ENCODE measurements at places on chromosomes 1 and 21.
A peak's percentile ranks its signal among the peaks of the same experiment; 100 is the strongest.

- DNase-seq, result no peak
These were observed 11.6 kb upstream of the CD34 start for GRCh38 chr1:207922554-207922953.

GRCh38 chr1:157653494-157653873, 47.1 kb downstream of the FCRL3 start:
- DNase-seq, result no peak

DNA sequence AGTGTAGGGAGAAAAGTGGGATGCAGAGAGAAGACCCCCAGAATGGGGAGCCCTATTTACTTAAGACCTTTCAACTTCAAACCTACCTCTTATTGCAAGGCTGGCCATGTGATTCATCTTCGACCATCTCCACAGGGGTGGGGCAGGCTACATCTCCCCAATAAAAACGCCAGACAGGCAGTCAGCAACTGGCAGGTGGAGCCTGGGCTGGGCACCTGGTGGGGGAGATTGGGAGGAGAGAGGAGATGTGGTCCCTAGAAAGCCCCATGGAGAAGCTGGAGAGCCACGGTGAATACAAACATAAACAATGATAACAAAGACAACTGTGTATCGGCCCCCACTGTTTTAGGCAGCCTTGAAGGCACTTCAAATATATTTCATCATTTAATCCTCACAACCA, 336.7 kb upstream of the PROX1 start:
- no peak for DNase-seq

DNA sequence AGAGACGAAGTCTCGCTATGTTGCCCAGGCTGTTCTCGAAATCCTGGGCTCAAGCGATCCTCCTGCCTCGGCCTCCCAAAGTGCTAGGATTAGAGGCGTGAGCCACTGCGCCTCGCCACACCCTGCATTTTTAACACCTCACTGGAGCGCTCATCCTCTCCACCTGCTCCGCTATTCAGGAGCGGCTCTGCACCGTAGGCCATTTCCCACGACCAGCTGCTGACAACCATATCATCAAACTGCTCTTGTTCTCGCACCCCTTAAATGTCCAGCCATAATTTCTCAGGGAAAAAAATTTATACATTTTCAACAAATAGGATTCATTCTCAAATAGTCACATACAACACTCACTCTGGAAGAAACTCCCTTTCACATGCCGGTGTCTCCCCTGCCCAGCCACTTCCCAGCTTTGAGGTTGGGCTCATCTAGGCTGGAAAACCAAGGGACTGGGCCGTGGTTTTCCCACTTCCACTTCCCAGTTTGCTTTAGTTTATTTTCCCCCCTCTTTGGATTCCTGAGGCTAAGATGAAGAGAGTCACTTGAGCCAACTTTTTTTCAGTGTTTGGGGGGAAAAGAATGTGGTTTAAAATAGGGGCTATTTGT, 639 bp upstream of the IPO9 start:
- DNase-seq, result no peak

- no peak for DNase-seq
These were observed 96.5 kb downstream of the NEK7 start for GRCh38 chr1:198253259-198253658.

DNA sequence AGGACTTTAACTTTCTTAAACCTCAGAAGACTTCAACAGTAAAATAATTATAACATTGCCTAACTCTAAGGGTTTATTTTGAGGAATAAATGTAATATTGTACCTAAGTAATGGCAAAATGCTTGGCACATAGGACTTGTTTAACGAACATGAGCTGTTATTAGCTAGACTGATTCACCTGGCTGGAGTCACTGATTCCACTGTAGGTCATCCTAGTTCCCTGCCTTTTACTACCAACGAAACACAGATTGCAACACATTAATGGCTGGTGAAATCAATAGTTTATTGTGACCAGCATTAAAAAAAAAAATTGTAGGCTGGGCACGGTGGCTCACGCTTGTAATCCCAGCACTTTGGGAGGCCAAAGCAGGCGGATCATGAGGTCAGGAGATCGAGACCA, 45.5 kb upstream of the ATP5PO start:
- no peak for DNase-seq

GRCh38 chr1:29062157-29062942, 61.4 kb downstream of the TMEM200B start:
- no peak for DNase-seq

GRCh38 chr1:14255711-14256110, 342.8 kb upstream of the KAZN start:
- DNase-seq, result no peak

- DNase-seq, result no peak
These were observed 42.4 kb downstream of the DHCR24 start for GRCh38 chr1:54844564-54844963.

- no peak for DNase-seq
These were observed 123.9 kb upstream of the DPYD start for GRCh38 chr1:98044766-98045165.

DNA sequence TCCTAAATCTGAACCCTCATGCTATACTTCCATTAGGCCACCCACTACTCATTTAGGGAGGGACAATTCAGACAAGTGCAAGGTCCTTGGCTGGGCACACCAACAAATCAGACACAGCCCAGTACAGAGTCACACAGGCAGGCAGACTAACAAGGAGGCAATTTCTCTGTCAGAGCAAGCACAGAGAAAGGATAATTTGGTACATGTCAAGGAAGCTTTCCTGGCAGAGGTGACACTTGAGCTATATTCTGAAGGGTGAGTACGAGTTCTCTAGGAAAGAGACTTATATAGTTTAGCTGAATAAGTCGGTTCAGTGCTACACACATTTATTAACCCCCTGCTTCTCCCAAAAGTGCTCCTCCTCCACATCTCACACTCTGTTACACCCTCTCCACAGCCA, 455.9 kb downstream of the OMA1 start:
- DNase-seq, result no peak

- DNase-seq, result no peak
These were observed 56.2 kb upstream of the SLC16A1 start for GRCh38 chr1:113012149-113012548.

DNA sequence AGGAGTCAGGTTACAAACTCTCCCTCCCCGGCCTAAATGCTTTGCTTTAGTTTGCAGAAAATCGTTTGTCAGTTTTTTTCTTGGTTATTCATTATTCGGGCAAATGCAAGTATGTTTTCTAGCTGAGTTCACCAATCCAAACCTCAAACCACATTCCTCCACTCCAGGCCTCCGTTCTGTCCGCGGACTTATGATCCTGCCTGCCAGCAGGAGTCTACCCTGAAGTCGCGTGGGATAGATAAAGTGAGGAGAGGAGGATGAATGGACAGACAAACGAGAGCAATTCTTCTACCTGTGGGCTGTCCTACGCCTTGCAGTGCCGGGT, 1.3 kb downstream of the ADAMTS1 start:
- peak; percentile 46 for DNase-seq

GRCh38 chr1:23628951-23629387, 62.6 kb upstream of the RPL11 start:
- no peak for DNase-seq

GRCh38 chr1:24541711-24542346, 14.1 kb upstream of the NCMAP start:
- no peak for DNase-seq

GRCh38 chr1:160865337-160865736, 2.6 kb upstream of the CD244 start:
- no peak for DNase-seq

DNA sequence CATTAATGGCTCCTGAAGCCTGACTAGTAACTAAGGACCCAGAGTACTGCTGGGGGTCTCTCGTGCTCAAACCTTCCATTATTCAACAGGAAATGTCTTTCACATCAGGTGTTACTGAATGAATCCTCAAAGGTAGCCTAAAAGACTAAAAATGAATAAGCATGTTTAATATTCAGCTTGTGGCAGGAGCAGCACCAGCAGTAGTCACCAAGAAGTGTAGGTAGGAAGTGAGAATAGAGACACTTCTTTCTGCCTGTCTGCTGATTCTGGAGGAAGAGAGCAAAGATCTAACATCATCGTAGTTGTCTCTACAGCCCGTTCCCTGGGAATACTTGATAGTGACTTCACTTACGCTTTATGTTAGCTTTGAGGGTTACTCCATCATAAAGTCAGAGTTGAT, 7.6 kb upstream of the SLC30A1 start:
- DNase-seq, result no peak

GRCh38 chr1:172478485-172478884, 34.6 kb upstream of the PIGC start:
- no peak for DNase-seq
